ENCODE measurements at places on chromosomes 16 and 17.
A peak's percentile ranks its signal among the peaks of the same experiment; 100 is the strongest.

GRCh38 chr17:32302860-32303649, 37.4 kb downstream of the RHBDL3 start:
- DNase-seq = no peak

DNA sequence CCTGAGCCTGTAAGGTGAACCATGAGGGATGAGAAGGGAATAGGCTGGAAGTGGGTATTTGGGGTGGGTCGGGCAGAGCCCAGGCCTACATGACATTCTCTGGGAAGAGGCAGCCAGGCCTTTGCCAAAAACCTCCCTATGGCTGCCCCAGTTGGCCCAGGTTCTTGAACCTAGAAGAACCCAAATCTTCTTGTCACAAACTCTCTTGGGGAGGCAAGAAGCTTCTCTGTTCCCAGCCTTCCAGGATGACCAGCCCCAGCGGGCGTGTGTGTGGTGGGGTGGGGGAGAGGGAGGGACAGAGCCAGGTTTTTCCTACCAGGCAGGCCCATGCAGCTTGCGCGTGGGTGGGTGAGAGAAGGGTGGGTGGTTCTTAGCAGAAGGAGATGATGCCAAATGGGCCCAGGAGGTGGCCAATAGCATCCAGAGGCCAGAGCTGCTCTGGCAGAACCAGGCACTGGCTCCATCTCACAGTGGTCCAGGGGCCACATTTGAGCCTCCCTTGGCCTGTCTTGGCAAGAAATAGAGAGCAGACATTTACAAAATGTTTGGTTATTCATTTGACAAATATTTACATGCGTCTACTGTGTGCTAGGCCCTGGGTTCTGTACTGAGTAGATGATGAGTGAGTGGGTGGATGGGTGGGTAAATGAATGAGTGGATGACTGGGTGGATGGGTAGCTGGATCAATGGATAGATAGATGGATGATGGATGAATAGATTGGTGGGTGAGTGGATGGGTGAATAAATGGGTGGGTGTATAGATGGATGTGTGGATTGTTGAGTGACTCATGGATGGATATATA, 44.3 kb upstream of the PLCG2 start:
- no peak for DNase-seq

- no peak for DNase-seq
These were observed 47.9 kb downstream of the MAPT start for GRCh38 chr17:45942284-45942683.

DNA sequence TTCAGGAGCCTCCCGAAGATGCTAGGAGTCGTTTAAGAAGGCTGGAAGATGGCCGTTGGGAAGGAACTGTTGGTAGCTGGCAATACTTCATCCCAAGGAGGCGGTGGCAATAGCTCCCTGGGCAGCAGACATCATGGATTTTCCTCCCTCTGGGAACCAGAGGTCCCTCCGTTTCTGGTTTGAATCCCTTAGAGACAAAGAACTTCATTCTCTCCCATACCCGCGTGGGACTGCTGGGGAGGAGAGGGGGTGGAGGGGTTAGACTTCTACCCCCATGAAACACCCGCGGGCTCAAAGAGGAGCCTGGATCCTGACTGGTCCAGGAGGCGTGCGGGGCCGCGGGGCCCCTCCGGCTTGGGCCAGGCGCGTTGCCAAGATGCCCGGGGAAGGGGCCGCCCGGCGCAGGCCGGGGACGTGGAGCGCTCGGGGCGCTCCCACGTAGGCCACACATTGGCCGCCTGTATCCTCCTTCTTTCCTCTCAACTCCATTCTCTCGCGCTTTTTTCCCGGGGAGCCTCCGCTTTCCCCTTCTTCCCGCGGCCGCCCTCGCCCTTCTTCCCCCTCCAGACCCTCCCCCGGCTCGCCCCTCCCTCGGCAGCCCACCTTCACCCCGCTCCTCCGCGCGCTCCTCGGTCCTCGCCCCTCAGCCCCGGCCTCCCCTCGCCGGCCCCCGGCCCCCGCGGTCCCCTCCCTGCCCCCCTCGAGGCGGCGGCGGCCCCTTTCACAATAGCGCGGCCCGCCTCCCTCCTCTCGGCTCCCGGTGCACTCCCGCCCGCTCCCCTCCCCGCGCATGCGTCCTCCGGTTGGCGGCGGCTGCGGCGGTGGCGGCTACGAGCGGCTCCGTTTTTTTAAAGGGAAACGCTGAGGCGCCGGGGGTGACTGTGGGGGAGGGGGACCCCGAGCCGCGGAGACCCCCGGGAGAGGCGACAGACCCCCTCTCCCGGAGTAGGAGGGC, at the start of gene MSL1:
Gene MSL1 (plus strand): TSS at position 791 of the 955 bp plus-strand sequence. CDS start 642 bp downstream, outside the sequence.
- peak; percentile 84 for DNase-seq

DNA sequence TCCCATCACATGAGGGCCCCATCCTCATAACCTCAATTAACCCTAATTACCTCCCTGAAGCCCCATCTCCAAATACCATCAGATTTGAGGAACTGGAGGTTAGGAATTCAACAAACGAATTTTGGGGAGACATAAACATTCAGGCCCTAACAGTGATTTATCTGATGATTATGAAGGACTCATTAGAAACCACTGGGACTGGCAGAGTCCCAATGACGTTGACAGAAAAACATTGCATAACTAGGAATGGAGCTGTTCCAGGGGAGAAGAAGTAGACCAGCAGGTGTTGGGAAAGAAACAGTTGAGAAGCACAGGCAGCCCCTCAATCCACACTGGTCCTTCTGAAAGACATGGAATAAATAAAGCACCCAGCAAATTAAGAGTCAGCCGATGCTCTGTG, 282.0 kb downstream of the MAP2K4 start:
- DNase-seq = no peak

DNA sequence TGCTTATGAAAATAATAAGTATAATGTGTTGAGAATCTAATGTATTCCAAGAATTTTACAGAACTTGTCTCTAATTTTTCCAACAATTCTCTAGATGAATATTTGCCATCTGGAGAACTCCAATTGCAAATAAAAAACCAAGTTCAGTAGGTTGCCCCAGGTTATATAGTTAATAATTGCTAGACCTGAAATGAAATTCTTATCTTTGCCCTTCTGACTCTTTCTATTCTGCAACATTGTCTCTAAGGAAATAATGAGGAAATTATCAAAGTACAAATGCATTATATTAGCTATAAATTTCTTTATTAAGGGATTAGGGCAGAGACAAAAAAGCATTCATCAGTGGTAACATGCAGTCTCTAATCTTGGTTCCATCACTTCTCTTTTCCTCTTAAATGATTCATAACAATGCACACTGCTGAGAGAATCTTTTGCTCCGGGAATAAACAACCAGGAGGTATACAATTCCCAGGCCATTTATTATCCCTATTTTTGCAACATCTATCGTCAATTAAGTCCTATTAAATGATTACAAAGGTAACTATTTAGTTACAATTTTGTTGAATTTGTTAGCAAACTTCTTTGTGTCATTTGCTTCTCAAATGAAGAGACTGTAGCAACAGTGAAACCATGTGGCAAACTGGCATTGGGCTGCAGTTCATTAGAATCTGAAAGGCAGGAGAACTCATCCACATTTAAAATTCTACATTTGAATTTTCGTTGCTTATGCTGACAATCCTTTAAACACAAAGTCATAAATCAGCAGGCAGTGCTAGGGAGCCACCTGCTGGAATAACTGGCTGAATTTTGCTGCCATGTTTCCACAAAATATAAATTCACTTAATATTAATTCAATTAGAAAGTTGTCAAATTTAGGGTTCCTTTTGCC, 349.6 kb downstream of the KIF2B start:
- DNase-seq = no peak

GRCh38 chr16:10616756-10617640, 36.6 kb upstream of the EMP2 start:
- DNase-seq = no peak

- no peak for DNase-seq
These were observed 6.4 kb upstream of the ODF4 start for GRCh38 chr17:8333281-8333680.

DNA sequence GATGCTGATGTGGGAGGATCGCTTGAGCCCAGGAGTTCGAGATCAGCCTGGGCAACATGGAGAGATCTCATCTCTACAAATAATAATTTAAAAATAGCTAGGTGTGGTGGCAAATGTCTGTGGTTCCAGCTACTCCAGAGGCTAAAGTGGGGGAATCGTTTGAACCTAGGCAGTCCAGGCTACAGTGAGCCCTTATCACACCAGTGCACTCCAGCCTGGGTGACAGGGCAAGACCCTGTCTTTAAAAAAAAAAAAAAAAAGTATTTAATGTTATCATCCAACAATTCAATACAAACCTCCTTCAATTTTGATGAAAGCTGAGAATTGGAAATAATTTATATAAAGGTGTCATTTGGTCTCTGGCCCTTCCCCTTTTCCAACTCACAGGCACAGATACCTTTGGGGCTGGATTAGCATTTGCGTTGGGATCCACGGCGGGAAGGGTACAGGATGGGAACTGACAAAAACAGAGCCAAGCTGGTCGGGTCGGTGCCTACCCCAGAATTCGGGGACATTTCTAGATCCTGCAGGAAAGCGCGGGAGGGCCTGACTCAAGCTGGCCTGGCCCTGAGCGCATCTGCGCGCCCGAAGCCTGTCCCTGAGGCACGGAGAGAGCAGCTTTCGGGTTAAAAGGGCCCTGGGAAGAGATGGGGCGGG, 860 bp upstream of the DCAF7 start:
- DNase-seq = no peak

DNA sequence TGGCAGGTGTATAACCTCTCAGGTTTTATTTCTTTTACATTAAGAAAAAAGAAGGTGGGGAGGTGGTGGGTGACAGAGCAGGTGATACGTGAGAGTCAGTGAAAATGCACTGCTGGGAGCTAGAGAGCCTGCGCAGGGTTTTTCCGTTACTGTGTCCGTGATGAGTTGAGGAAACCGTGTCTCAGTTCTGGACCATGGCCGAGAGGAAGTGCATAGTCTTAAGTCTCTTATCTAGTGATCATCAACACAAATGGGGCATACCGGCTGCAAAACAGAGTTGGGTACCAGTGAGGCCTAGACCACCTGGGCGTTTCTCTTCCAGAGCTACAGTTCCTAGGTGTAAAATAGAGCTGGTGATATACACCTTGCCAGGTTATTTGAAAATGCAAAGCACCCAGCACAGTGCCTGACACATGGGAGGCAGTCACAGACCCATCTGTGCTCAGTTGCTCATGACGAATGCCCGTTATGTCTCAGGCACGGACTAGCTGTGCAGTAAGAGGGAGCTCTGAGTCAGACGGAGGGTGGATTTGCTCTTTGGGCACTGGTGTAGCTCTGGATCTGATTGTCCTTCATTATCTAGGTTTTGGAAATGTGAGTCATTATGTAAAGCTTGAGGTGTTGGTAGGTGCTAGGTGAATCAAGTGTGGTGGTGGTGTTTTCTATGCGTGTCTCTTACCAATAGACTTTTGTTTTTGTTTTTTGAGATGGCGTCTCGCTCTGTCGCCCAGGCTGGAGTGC, 60.9 kb downstream of the RPTOR start:
- peak; percentile 33 for DNase-seq

DNA sequence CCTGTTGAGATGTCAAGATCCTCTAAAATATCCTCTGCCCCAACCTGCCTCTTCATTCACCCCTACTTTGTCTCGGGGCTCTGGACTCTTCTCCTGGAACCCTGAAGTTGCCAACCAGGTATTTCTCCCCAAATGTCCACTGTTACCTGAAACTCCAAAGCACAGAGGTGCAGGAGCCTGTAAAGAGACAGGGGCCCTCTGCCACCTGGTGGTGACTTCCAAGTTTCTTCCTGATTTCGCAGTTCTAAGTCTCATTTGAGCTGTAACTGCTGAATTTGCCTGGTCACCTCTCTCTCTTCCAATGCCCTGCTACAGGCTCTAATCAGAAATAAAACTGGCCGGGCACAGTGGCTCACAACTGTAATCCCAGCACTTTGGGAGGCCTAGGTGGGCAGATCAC, 77.1 kb upstream of the RCVRN start:
- DNase-seq = no peak

DNA sequence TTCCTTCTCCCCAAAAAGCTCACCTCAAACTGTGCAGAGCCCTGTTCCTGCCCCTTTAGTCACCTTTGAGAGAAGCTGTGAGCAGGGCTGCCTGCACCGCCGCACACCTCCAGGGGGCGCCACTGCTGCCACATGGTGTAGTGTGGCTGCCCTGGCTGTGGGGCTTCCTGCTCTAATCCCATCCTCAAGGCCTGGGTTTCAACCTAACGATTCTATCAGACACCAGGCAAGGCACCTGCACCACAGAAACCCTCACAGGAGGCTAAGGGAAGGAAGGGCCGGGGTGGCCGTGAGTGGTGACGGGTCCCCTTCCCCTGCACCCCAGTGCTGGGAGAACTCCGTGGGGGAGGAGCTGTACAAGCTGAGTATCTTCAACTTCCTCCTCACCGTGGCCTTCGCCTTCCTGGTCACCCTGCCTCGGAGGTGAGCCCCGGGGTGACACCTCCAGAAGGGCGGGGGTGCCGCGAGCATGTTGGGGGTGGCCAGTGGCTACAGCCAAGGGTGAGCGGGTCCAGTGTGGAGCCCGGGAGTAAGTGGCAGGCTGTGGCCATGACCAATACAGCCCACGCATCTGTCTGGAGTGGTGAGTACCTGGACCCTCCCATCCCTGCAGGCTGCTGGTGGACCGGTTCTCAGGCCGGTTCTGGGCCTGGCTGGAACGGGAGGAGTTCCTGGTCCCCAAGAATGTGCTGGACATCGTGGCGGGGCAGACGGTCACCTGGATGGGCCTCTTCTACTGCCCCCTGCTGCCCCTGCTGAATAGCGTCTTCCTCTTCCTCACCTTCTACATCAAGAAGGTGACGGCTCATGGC, 7.0 kb downstream of the TMC8 start:
- peak; percentile 61 for DNase-seq

DNA sequence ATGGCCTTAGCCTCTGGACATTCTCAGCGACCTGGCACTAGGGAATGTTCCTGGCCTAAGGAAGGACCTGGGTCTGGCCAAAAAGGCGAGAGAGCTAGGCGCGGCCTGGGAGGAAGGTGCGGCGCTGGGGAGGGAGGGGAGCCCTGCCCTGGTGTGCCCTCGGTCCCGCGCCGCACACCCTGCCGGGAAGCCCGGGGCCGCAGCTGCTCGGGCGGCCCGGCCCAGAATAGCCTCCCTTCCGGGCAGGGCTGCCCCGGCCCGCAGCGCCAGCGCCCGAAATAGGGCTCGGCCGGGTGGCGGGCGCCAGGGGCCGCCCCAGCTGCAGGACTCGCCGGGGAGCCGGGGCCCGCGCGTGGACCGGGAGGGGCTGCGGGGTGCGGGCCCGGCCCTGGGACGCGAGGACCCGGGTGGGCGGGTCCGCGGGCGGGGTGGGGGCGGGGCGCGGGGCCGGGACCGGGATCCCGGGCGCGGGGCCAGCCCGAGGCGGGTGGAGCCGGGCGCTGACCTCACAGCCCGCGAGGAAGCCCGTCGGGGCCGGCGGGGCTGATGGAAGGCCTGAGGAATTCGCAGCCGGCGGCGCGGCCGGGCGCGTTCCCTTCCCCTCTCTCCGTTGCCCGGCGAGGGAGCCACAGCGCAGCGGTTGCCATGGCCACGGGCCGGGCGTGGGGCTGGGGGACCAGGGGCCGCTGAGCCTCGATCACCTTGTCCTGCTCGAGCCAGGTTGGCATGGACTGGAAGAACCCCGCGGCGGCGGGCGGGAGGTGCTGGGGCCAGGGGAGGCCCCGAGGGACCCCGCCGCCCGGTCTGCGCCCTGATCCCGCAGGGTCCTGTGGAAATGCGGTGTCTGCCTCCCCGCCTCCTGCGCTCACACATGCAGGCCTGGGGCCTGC, 18.1 kb downstream of the SOCS3 start:
- DNase-seq = no peak

GRCh38 chr17:1785930-1786329, 24.1 kb downstream of the SERPINF1 start:
- DNase-seq = no peak
